ENCODE measurements at places on chromosomes 5 and 9.
A peak's percentile ranks its signal among the peaks of the same experiment; 100 is the strongest.

DNA sequence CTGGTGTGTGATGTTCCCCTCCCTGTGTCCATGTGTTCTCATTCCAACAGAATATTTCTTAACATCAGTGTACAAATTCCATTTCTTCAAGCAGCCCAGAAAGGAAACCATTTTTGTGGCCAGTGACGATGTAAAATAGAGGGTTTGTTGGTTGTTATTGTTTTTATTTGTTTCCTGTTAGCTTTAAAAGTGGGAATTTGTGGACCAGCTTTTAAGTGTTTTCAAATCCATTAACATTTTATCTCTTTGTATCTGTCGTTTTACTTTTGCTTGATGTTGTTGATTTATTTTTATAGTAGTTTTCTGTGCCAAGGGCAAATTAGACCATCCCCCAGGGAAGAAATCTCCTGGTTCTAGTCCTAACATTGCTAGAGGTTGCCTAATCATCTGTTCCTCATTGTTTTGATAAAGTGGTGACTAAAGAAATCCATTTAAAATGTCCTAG, 100.0 kb downstream of the GDNF start:
- peaks cover 56% of the 10 kb centered on the region for H3K36me3 ChIP-seq
- no peak overlapping the region for H3K27ac ChIP-seq
- H3K4me1 ChIP-seq, result peaks cover 27% of the 10 kb centered on the region
- no peaks in the 10 kb centered on the region for H3K27me3 ChIP-seq
- DNase-seq, result no peak
- H3K4me3 ChIP-seq, result no peak overlapping the region

- H3K4me1 ChIP-seq, result peaks cover 4% of the 10 kb centered on the region
- no peak overlapping the region for H3K27ac ChIP-seq
Measured at GRCh38 chr5:158456756-158457155, 597.8 kb upstream of the CLINT1 start.

GRCh38 chr9:137461663-137462395, 2.7 kb upstream of the NSMF start:
- peaks cover 28% of the 10 kb centered on the region for H3K4me1 ChIP-seq
- no peaks in the 10 kb centered on the region for H3K27me3 ChIP-seq
- H3K27ac ChIP-seq, result peak overlapping the region; percentile 90
- peak; percentile 93 for DNase-seq
- H3K4me3 ChIP-seq, result peak overlapping the region; percentile 81

DNA sequence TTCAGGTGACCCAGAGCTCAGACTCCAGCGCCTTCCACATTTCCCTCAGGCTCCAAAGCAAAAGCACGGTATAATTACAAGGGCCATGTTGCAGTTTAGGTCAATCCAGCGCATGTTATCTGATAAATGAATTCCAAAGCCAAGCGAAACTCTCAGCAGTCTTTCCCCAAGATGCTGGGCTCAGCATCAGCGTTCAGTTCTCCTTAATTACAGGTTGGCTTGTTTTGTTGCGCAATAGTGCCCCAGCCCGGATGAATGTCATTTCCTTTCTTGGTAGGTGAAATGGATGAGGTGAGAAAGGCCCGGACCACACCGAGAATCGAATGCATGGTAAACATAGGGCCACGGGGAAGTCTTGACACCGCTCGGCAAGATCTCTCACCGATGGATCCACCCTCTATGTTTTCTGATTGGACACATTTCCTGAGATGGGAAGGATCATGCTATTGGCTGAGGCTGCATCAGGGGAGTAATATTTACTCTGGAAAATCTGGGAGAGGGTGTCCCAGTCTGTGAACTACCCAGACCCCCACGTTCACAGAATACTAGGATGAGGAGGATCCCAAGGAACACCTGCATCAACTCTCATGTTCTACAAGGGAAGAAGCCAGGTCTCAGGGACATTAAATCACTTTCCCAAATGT, 221.2 kb upstream of the ANKRD55 start:
- H3K27me3 ChIP-seq, result no peaks in the 10 kb centered on the region
- H3K36me3 ChIP-seq, result no peaks in the 10 kb centered on the region
- H3K4me3 ChIP-seq, result no peak overlapping the region
- DNase-seq, result no peak

GRCh38 chr5:82327941-82328340, 49.8 kb upstream of the RPS23 start:
- no peak for DNase-seq
- H3K27ac ChIP-seq, result no peak overlapping the region
- H3K27me3 ChIP-seq, result peaks cover 8% of the 10 kb centered on the region
- H3K36me3 ChIP-seq, result no peaks in the 10 kb centered on the region
- H3K4me3 ChIP-seq, result no peak overlapping the region
- no peaks in the 10 kb centered on the region for H3K4me1 ChIP-seq

DNA sequence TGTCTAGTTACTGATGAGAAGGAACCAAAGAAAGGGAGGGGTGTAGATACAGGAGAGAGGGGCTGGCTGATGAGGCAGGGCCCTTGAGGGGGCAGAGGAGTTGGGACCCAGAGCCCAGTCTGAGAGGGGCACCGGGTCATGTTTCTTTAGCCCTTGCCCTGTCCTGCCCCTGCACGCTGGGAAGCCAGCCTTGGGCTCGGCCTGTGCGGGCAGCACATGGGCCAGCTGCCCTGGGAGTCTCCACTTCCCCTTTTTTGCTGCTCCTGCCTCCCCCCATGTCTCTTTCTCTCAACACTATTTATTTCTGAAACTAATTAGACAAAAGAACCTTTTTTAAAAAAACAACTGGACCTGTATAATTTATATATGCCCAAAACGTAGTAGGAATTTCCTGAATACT, 20.5 kb downstream of the MVB12B start:
- peaks cover 13% of the 10 kb centered on the region for H3K4me1 ChIP-seq
- no peak overlapping the region for H3K27ac ChIP-seq
- no peaks in the 10 kb centered on the region for H3K27me3 ChIP-seq
- H3K4me3 ChIP-seq, result no peak overlapping the region
- H3K36me3 ChIP-seq, result peaks cover 12% of the 10 kb centered on the region

- no peaks in the 10 kb centered on the region for H3K36me3 ChIP-seq
- no peaks in the 10 kb centered on the region for H3K27me3 ChIP-seq
- no peak for DNase-seq
- no peaks in the 10 kb centered on the region for H3K4me1 ChIP-seq
- H3K27ac ChIP-seq, result no peak overlapping the region
Measured at GRCh38 chr5:62127098-62127736, 178.8 kb upstream of the KIF2A start.

DNA sequence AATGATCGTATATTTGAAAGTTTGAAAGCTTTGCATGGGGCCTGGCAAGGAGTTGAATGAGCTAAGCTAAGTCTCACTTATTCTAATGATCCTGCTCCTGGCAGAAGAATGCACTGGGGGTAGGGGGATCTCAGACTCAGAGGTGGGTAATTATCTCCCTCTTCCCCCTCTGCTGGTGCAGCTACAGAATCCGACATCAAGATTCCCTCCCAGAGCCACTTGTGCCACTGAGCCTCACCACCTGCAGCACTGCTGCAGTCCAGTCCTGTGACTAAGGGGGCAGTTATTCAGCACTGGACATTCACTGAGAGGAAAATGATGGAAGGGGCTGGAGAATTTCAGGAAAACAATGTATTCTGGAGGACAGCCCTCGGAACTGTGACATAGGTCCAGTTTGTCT, 205.8 kb downstream of the DEPDC1B start:
- DNase-seq, result no peak
- no peaks in the 10 kb centered on the region for H3K27me3 ChIP-seq

- H3K27me3 ChIP-seq, result no peaks in the 10 kb centered on the region
- H3K4me3 ChIP-seq, result peak overlapping the region; percentile 92
- no peak for DNase-seq
- H3K27ac ChIP-seq, result peak overlapping the region; percentile 95
Measured at GRCh38 chr5:80656425-80656824, 1.6 kb upstream of the DHFR start.

GRCh38 chr5:157388111-157388710, 71.8 kb upstream of the NIPAL4 start:
- H3K4me1 ChIP-seq, result peaks cover 34% of the 10 kb centered on the region
- H3K27me3 ChIP-seq, result no peaks in the 10 kb centered on the region
- no peak for DNase-seq
- peaks cover 73% of the 10 kb centered on the region for H3K36me3 ChIP-seq

DNA sequence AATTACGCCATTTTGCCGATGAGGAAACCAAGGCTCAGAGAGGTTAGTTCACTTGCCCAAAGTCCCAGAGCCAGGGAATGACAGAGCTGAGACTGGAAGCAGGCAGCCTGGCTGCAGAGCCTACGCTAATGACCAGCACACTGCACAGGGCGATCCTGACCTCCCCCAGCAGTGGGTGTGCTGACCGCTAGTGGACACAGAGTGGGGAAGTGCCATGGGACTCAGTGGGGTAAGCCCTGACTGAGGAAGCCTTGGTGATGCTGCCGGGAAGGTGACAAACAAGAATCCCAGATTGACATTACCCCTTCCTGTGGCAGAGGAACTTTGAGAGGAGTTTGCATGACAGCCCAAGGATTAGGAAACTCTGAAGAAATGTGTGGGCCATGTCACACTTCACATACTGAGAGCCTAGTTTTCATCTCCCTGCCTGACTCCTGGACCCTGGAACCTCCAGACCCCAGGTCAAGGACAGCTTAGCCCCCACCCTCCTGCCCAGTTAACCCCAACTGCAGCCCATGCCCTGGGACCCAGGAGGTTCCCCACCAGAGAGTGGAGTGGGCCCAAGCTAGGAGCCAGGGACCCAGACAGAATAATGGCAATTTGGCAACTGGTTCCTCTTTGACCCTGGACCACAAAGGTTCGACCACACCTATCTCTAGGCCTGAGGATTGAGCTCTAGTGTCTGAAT, 19.7 kb upstream of the CSF1R start:
- H3K4me3 ChIP-seq, result no peak overlapping the region
- DNase-seq, result no peak
- no peaks in the 10 kb centered on the region for H3K36me3 ChIP-seq

GRCh38 chr5:9009931-9010651, 535.8 kb downstream of the SEMA5A start:
- no peak overlapping the region for H3K27ac ChIP-seq
- no peaks in the 10 kb centered on the region for H3K27me3 ChIP-seq
- H3K36me3 ChIP-seq, result no peaks in the 10 kb centered on the region
- no peak for DNase-seq
- H3K4me3 ChIP-seq, result no peak overlapping the region

GRCh38 chr5:848671-849111, 2.1 kb downstream of the ZDHHC11 start:
- H3K4me1 ChIP-seq, result peaks cover 6% of the 10 kb centered on the region
- no peaks in the 10 kb centered on the region for H3K36me3 ChIP-seq
- no peak for DNase-seq

GRCh38 chr5:41809128-41809527, 61.1 kb downstream of the OXCT1 start:
- H3K36me3 ChIP-seq, result peaks cover 54% of the 10 kb centered on the region
- no peak overlapping the region for H3K4me3 ChIP-seq
- no peak overlapping the region for H3K27ac ChIP-seq
- H3K4me1 ChIP-seq, result peaks cover 21% of the 10 kb centered on the region
- H3K27me3 ChIP-seq, result no peaks in the 10 kb centered on the region

- H3K4me3 ChIP-seq, result no peak overlapping the region
- DNase-seq, result no peak
- no peak overlapping the region for H3K27ac ChIP-seq
- no peaks in the 10 kb centered on the region for H3K36me3 ChIP-seq
- H3K27me3 ChIP-seq, result peaks cover 2% of the 10 kb centered on the region
- no peaks in the 10 kb centered on the region for H3K4me1 ChIP-seq
Measured at GRCh38 chr5:83752700-83753099, 32.0 kb upstream of the HAPLN1 start.

DNA sequence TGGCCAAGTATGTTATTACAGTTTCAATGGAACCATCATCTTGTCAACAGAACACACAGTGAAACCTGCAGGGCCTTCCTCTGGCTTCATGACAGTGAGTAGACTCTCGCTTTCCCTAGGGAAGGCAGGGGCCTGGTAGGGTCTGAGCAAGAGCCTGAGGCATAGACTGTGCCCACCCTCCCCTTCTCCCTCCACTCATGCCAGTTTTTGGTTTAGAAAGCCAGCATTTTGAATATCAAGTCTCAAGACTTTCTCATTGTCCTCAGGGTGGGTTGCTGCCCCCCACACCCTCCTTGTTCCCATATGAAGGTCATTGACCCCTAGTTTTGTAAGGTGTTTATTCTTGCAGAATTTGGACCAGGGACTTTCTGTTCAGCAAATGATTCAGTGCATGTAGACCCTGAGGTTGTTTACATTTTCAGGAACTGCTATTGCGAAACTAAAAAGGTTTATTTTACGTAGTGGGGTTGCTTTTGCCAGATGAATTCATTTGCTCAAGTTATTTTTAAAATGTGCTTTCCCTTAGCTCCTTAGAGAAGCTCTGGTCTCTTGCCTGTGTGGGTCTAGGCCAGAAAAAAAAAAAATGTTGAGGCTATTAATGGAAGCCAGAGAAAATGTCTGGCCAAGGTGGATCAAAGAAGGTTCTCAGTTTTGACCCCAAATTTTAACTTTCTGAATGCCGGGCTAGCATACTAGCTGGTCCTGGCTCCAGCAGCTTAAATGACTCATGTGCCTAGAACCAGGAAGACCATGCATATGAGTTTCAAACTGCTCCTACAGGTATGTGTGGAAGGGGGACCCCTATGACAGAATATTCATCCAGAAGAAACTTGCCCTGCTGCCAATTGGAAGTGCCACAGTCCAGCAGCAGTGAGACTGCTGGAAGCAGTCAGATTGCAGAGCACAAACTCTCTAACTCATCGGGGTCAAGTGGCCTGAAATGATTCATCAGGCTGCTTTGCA, 10.1 kb upstream of the MOB3B start:
- H3K4me1 ChIP-seq, result no peaks in the 10 kb centered on the region
- no peak overlapping the region for H3K4me3 ChIP-seq
- no peaks in the 10 kb centered on the region for H3K36me3 ChIP-seq
- H3K27me3 ChIP-seq, result no peaks in the 10 kb centered on the region
- no peak for DNase-seq

- H3K36me3 ChIP-seq, result no peaks in the 10 kb centered on the region
- H3K27me3 ChIP-seq, result no peaks in the 10 kb centered on the region
- H3K4me3 ChIP-seq, result no peak overlapping the region
- no peak overlapping the region for H3K27ac ChIP-seq
- DNase-seq, result no peak
Measured at GRCh38 chr5:1183424-1184162, 17.8 kb upstream of the SLC6A19 start.

GRCh38 chr9:27184556-27185351, 75.7 kb downstream of the TEK start:
- no peak overlapping the region for H3K4me3 ChIP-seq
- H3K4me1 ChIP-seq, result no peaks in the 10 kb centered on the region
- H3K27me3 ChIP-seq, result peaks cover 1% of the 10 kb centered on the region

GRCh38 chr5:144183254-144183889, 12.7 kb downstream of the KCTD16 start:
- H3K4me1 ChIP-seq, result peaks cover 12% of the 10 kb centered on the region
- H3K4me3 ChIP-seq, result no peak overlapping the region
- DNase-seq, result no peak
- H3K27me3 ChIP-seq, result no peaks in the 10 kb centered on the region
- no peak overlapping the region for H3K27ac ChIP-seq
- no peaks in the 10 kb centered on the region for H3K36me3 ChIP-seq

DNA sequence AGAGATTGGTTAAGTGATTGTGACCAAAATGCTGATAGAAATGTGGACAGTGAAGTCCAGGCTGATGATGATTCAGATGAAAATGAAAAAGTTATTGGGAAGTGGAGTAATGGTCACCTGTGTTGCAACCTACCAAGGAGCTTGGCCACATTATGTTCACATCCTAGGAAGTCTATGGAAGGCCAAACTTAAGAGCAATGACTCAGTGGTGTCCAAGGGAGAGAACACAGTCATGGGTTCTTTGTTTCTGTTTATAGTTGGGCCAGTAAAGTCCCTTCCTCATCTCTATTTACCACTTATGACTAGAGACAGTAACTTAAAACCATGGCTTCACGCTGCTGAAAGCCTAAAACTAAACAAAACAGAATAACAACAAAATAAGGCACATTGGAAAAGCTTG, 555.3 kb upstream of the DAB2 start:
- H3K36me3 ChIP-seq, result no peaks in the 10 kb centered on the region
- H3K27ac ChIP-seq, result no peak overlapping the region
- H3K4me1 ChIP-seq, result no peaks in the 10 kb centered on the region
- no peak overlapping the region for H3K4me3 ChIP-seq
- H3K27me3 ChIP-seq, result no peaks in the 10 kb centered on the region
- DNase-seq, result no peak

Data from activated naive CD8-positive, alpha-beta T cell treated with anti-CD3 and anti-CD28 coated beads, Interleukin-2, amount 50 U/mL, for 24 hours (primary cell).